ENCODE measurements at places on chromosomes 2 and 18.

- peak; percentile 41 for DNase-seq
These were observed 33.1 kb upstream of the YPEL5 start for GRCh38 chr2:30113617-30114293.

GRCh38 chr18:45910405-45911023, 56.6 kb downstream of the EPG5 start:
- peak; percentile 6 for DNase-seq

DNA sequence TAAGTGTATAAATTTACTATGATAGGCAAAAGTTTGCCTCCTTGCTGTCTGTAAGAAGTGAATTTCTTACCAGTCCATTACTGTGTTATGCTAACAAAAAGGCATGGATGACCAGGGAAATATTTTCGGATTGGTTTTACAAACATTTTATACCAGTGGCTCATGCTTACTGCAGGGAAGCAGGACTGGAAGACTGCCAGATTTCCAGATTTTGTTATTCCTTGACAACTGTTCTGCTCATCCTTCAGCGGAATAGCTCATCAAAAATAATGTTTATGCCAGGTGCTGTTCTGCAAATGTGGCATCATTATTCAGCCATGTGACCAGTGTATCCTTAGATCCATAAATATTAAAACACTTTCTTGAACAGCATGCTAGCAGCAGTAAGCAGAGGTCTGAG, 40.4 kb upstream of the NETO1 start:
- peak; percentile 32 for DNase-seq

DNA sequence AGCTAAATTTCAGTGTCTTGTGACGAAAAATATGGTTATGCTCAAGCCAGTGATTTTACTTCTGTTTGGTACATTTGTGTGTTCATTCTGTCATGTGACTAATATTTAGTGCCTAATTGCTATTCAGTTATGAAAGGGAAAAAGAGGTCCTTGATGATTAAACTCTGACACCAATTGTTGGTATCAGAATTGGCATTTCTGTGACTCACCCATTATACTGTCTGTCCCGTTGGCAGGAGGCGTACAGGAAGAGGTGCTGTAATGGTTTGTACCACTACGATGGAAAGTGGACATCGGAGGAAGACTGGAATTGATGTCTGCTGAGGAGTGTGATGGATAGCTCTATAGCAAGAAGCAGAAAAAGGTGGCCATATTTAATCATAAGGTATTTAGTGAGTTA, 310.4 kb upstream of the CCDC68 start:
- DNase-seq, result no peak

DNA sequence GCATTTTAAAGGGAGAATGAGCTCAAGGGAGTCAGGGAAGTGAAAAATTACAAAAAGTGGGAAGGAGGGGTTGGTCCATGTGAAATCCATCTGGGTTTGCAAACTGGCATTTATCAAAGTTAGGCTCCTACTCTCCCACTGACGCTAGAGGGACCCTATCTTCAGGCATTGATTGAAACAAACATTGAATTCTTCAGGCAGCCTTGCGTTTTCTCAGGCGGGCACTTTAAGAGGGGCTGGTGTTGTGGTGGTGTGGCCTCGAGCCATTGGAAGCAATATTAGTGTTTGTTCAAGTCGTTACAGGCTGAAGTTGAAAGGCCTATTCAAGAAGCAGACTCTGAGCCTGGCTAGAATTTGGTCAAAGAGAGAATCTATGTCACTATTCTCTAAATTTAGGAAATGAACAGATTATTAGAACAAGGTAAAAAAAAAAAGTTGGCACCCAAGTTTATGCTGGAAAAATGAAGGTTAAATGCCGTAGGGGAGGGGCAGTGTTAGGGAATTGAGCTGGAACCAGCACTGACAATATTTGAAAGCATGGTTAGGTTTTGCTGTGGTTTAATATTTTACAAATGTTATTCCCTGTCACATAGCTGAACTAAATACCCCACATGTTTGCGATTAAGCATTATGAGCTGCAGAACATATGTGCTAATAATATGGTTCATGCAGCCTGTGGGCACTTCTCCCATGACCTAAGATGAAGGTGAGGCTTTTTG, 36.8 kb downstream of the STON1 start:
- no peak for DNase-seq

DNA sequence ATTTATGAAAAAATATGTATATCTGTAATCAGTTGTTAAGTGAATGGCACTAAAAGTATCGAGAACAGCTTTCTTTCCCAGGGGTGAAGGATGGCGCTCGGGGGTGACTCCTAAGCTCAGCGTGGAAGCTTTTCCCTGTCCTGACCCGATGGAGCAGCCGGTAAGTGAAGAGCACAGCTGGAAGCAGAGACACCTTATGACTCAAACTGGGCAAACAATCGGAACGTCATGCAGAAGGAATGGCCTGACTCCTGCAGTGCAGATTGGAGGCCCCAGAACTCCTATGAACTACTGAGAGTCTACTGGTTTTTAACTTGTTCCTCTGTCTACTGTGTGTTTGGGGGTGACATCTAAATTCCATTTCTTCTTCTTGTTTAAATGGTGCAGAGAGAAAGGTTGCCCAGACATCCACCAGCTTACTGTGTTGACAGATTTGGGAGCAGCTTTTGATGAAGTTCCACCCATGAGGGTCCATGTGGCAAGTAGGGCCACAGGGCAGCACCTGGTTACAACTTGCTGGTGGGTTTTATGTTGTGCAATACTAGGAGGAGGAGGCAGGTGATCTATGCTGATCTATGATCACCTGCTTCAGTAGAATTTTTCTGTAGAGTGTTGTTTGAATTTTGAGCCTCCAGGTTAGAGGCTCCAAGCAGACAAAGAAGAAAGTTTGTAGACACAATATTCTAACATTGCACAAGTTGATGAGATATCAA, 52.8 kb upstream of the TMEM182 start:
- DNase-seq, result no peak

GRCh38 chr2:105188343-105188742, 53.2 kb upstream of the GPR45 start:
- no peak for DNase-seq

- DNase-seq, result no peak
These were observed 511 bp downstream of the MOB4 start for GRCh38 chr2:197516393-197516761.

DNA sequence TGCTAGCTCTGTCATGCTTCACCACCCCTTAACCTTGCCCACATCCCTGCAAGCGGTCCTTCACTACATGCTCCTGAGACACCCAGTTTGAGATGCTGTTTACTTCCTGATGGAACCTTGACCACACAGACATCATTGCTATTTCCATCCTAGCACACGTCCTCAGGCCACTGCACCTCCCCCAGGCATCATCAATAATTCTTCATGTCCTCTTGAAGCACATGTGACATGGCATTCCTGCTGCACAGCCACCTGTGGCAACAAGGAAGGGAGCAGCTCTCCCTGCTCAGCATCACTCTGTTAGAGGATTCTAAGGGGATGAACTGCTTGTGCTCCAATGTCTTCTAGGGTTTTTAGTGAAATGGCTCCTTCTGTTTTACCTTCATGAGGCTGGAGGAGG, 26.1 kb upstream of the ST3GAL5 start:
- no peak for DNase-seq

GRCh38 chr2:16664052-16664731, 1.4 kb downstream of the CYRIA start:
- DNase-seq, result no peak

DNA sequence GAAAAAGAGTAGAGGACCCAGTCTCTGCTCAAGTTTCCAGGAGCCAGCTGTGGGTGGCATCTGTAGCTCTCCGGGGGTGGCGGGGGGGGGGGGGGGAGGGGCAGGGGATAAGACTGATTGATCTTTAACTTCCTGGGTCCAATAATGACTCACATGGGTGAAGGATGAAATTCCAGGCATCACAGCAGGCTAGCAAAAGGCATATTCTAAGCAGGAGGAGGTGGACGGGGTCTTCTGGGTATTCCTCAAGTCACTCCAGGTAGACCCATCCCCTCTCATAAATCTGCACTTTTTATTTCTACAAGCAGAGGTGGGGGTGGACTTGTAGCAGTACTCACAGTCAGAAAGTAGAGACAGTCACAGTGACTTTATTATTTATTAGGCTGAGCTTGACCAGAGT, 85.5 kb upstream of the TMEM247 start:
- no peak for DNase-seq

- DNase-seq, result no peak
These were observed 202.7 kb downstream of the NYAP2 start for GRCh38 chr2:225602205-225602604.

- DNase-seq, result no peak
These were observed 90.9 kb upstream of the UBXN4 start for GRCh38 chr2:135650721-135651120.

- no peak for DNase-seq
These were observed 23.1 kb downstream of the NABP1 start for GRCh38 chr2:191701029-191701428.

DNA sequence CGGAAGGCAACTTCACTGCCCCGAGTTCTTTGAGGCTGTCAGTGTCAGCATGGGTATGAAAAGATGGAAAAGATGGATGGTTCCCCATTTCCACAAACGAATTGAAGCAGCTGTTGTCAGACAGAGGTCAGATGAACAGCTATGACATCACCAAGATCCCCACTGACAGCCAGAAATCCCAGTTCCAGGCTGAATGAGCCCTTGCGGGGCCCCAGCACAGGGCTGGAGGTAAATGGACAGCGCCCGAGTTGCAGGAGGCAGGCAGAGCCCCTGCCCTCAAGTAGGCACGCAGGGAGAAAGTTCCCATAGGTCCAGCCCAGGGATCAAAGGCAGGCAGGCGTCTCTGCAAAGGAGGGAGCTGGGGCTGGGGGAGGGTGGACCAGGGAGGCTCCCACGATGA, 169.5 kb upstream of the AGAP1 start:
- DNase-seq, result no peak

- no peak for DNase-seq
These were observed 129.7 kb upstream of the TTC39C start for GRCh38 chr18:23884681-23885375.
